ENCODE measurements at places on chromosomes 13 and 19.

DNA sequence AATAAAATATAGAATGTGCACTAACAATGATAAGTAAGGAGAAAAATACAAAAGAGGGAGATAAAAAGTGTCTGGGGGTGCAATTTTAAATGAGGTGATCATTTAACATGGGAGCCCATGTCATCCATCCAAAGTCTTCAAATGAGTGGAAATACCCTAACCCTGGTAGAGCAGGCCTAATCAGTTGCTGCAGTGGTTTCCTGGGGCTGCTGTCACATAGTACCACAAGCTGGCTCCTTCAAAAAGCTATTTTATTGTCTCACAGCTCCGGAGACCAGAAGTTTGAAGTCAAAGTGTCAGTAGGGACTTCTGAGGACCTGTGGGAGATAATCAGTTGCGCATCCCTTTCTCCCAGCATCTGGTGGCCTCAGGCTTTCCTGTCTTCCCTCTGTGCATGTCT, 717.9 kb downstream of the DIAPH3 start:
- DNase-seq: no peak

- no peak for DNase-seq
These were observed 179.8 kb upstream of the NBEA start for GRCh38 chr13:34762312-34762711.

DNA sequence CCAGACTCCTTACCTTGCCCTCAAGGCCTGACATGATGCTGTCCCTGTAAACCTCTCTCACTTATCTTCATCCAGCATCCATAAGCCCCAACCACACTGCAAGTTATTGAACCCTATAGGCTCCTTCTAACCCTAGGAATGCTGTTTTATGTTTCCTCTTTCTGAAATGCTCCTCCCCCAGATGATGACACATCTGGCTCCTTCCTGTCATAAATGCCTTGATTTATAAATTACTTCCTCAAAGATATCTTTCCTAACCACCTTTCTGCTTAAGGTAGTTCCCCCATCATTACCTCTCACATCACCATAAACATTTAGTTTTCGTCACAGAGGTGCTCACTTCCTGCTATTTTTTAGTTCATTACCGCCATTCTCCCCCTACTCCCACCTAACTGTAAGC, 12.3 kb downstream of the RUBCNL start:
- no peak for DNase-seq

GRCh38 chr13:99614465-99614885, 113.2 kb downstream of the TM9SF2 start:
- DNase-seq: no peak

GRCh38 chr19:29532956-29533355, 7.2 kb downstream of the VSTM2B start:
- DNase-seq: peak; percentile 28

GRCh38 chr19:38845374-38846024, 4.3 kb downstream of the HNRNPL start:
- no peak for DNase-seq

GRCh38 chr19:7902796-7903243, 857 bp upstream of the MAP2K7 start:
- no peak for DNase-seq

GRCh38 chr13:51146667-51147066, 35.6 kb upstream of the C13orf42 start:
- no peak for DNase-seq

GRCh38 chr13:95502216-95502615, 50.3 kb upstream of the CLDN10 start:
- no peak for DNase-seq

All from islet precursor cell (in vitro differentiated cells).